ENCODE measurements at places on chromosomes 16 and 17. TPM values are rescaled to one million over a fixed set of nuclear protein-coding genes. Genes with fewer than 3 reads are reported as not detected.

GRCh38 chr17:64064331-64064730 is 43.9 kb upstream of the ICAM2 start:
- DNase-seq = no peak

GRCh38 chr16:57412584-57412983 is 8.0 kb downstream of the CCL17 start:
- no peak for DNase-seq

GRCh38 chr17:81387100-81388090 is 7.9 kb upstream of the BAHCC1 start:
- no peak for DNase-seq

GRCh38 chr17:32266051-32266388 is 388 bp downstream of the RHBDL3 start:
- DNase-seq = no peak

- DNase-seq = no peak
Observed at GRCh38 chr16:85729452-85730185, 21.3 kb downstream of the C16orf74 start.

- no peak for DNase-seq
Observed at GRCh38 chr17:385836-386140, 33.2 kb upstream of the RPH3AL start.

DNA sequence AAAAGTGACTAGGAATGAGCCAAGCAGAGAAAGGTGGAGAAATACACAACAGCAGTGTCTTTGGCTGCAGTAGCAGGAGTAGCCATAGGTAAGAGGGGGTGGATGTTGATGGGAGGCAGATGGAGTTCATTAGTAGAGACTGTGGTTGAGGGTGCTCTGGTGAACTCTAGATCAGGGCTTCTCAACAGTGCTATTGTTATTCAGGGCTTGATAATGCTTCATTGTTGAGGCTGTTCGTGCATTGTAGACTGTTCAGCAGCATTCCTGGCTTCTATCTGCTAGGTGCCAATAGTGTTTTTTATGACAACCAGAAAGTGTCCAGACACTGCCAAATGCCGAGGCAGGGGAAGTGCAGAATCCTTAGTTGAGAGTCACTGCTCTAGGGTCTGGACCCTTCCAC is 3.6 kb downstream of the ALKBH5 start:
- no peak for DNase-seq

DNA sequence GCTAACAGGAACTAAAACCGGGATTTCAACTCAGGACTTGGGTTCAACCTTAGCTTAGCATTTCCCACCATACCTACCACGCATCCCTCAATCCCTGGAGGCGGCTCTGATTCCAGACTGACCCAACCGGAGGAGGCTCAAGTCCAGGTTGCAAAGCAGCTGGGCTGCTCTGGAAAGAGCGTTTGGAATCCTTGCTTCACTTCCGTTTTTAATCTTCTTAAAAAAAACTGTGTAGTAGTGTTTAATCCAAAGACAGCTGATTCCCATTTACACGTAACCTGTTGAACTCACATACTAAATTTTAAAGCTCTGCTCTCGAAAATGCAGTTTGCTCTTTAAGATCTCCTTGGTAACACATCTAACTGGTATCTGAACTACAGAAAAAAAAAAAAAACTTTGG is 50.0 kb downstream of the NXN start:
- DNase-seq = no peak

GRCh38 chr16:66924527-66925321 is 611 bp downstream of the RRAD start:
- peak; percentile 61 for DNase-seq

DNA sequence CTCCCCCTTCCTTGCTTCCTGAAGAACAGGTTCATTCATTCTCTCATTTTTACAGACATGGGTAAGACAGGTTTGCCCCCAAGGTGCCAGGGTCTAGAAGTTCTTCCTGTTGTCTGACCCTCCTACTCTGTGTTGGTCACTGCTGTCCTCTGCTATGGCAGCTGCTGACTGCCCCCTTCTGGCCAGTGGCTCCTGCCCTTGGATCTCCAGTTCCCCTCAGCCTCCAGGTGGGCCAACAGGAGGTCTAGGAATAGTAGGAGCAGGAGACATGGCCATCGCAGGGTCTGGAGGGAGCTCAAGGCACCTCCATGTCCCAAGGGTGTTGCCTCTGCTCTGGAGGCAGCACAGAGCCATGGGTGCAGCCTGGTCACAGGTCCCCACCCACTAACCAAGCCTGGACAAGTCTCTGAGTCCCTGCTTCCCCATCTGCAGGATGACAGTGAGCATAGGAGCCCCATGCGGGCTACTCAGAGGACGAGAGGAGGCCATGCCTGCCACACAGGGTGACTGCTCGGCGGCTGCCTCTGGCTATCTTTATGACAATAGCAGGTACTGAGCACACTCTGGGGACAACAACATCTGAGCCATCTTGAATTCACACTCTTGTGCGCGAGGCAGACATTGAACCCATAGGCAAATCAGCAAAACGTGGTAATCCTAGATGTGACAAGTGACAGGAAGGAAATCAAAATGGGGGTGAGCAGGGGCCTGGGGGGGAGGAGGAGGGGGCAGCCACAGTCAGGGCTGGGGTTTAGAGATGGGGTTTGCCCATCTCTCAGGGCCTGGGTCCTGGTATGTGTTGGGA is 27.0 kb upstream of the NXPH3 start:
- peak; percentile 62 for DNase-seq

DNA sequence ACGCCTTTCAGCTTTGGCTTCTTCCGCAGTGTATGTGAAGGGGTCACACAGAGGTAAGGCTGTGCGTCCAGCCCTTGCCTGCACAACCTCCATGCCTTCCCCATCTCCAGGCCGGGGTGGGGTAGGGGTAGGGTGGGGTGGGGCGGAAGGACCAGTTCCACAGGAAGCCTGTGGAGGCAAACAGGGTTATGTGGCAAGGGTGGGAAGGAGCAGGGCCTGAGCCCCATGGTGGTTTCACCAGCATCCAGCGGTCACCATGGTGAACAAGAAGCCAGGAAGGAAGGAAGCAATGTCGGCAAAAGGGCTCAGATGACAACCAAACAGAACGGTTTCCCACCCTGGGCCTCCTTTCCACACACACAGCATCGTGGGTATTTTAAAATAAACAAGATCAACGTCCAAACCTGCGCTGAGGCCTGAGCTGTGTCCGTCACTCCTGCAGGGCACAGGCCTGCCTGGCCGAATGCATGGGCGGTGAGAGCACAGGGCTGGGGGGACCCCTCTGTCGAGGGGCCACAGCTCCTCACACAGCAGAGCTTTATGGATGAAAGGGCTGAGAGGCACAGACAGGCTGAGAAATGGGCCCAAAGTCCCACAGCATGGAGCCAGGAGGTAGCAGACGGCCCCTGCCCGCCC is 80.5 kb downstream of the ZNF778 start:
- DNase-seq = no peak

GRCh38 chr17:72110942-72111318 is 9.9 kb upstream of the SOX9 start:
- peak; percentile 61 for DNase-seq

GRCh38 chr17:40180694-40181093 is 3.4 kb downstream of the RAPGEFL1 start:
- no peak for DNase-seq

- no peak for DNase-seq
Observed at GRCh38 chr17:64138441-64138840, 8.5 kb upstream of the ERN1 start.

GRCh38 chr17:22303865-22304264 is 611.5 kb downstream of the KCNJ18 start:
- no peak for DNase-seq

DNA sequence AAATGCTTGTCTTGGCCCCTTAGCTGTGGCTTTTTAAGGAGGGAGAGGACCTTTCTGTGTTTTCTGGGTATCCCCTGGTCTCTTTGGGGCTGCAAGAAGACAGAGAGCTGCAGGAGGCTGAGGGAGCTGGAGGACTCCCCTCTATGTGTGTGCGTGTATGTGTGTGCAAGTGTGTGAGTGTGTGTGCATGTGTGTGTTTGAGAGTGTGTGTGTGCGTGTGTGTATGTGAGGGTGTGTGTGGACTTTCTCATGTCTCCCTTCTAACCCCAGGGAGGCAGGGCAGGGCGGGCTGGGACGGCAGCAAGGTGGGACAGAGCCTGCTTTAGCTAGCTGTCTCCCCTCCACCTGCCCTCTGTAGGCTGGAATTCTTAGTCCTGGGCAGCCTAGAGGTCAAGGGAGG is 1.9 kb downstream of the PRSS54 start:
- no peak for DNase-seq

- no peak for DNase-seq
Observed at GRCh38 chr17:36510636-36511035, 24.0 kb downstream of the MYO19 start.

- no peak for DNase-seq
Observed at GRCh38 chr17:57408071-57408811, 151.9 kb downstream of the MSI2 start.

DNA sequence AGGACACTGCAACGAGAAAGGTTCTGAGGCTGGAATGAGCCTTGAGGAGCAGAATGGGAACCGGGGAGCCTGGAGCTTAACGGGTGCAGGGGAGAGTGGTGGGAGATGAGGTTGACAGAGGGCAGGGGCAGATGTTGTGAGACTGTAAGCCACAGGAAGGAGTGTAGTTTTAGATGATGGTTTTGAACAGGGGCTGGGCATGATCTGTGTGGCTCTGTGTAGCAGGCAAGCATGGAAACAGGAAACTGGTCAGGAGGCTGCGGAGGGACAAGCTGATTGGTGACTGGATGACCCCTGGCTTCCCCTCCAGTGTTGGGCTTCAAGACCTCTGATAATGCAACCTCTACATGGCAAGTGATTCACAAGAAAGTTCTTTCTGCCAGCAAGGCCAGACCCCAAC is 1.4 kb upstream of the CNGB1 start:
- no peak for DNase-seq

Gene PCYT2
- 438 TPM for total RNA-seq

Gene KRTAP4-3
- not detected for total RNA-seq

Gene PARN
- 67.2 TPM for total RNA-seq

Gene KRTAP16-1
- total RNA-seq = not detected

Gene KLHL10
- 76.3 TPM for total RNA-seq

Gene TMEM100
- 3.1 TPM for total RNA-seq

Gene SRCIN1
- 8.9 TPM for total RNA-seq

Gene GAST
- total RNA-seq = not detected

Gene CIITA
- 6.3 TPM for total RNA-seq

Gene KDM6B
- 41.8 TPM for total RNA-seq

Gene MYLK3
- total RNA-seq = 63.4 TPM

Gene CLDN7
- 6.9 TPM for total RNA-seq
